Stimulated activated CD8-positive, alpha-beta memory T cell treated with anti-CD3 and anti-CD28 coated beads, Interleukin-12 subunit alpha, Interleukin-12 subunit beta, amount 100 ng/mL, for 4 hours (primary cell): ENCODE measurements at places on chromosomes 1 and 21.

- no peak for DNase-seq
Measured at GRCh38 chr1:46300673-46301405, 2.6 kb downstream of the LRRC41 start.

GRCh38 chr21:29896884-29897283, 42.9 kb downstream of the GRIK1 start:
- DNase-seq: no peak

GRCh38 chr1:228445843-228446650, 29.4 kb upstream of the TRIM17 start:
- no peak for DNase-seq

DNA sequence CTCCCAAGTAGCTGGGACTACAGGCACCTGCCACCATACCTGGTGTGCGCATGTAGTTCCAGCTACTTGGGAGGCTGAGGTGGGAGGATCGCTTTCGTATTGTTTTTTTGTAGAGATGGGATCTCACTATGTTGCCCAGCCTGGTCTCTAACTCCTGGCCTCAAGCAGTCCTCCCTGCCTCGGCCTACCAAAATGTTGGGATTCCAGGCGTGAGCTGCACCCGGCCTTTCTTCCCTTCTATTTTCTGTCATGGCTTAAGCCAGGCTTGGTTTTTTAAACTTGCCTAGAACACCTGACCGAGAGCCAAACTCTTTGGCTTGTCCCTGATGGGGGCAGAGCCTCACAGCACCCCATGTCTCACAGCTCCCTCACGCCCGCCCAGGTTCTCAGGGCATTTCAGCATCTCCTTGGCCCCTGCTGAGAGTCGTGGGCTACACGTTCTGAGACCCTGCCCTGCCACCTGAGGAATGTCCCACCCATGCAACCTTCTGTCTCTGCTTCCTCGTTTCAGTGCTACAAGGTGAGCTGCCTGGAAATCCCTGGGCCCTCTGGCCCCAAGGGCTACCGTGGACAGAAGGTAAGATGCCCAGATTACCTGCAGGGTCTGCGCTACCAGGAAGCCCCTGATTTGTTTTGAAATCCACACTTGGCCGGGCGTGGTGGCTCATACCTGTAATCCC, 15.7 kb downstream of the COL6A2 start:
- DNase-seq: no peak

- DNase-seq: no peak
Measured at GRCh38 chr1:98702976-98703375, 41.5 kb downstream of the SNX7 start.

DNA sequence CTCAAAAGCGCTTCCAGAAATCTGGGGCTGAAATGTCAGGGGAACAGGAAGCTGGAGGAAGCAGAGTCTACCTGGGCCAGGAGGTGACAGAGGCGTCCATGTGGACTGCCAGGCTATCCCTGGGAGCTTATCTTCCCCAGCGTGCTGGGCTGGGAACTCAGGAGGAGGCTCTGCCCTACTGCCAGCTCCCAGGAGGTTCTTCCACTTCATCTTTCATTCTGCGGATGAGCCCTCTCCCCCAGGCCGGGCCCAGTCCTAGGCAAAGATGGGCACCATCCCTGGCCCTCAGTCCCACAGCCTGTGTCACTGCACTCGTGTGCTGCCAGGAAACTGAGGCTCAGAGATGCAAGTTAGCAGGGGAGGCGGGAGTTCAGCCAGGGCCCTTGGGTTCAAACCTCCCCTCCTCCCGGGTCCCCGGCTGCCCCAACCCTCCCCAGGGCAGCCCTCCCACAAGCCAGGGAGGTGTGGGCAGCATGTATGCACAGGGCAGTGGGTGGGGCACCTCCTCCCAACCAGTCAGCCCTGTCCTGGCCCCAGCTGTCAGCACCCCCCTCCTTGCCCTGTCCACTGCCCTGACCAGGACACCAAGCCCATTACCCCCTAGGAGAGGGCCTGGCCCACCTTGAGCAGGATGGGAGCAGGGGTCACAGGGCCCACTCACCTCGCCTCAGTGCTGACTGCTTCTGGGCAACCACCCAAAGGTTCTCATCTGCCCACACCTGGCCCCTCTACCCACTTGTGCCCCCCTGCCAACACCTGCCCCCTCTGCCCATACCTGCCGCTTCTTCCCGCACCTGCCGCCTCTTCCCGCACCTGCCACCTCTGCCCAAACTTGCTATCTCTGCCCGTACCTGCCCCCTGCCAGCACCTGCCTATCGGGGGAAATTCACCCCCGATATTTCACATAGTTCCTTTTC, 226.0 kb downstream of the NPHP4 start:
- no peak for DNase-seq

DNA sequence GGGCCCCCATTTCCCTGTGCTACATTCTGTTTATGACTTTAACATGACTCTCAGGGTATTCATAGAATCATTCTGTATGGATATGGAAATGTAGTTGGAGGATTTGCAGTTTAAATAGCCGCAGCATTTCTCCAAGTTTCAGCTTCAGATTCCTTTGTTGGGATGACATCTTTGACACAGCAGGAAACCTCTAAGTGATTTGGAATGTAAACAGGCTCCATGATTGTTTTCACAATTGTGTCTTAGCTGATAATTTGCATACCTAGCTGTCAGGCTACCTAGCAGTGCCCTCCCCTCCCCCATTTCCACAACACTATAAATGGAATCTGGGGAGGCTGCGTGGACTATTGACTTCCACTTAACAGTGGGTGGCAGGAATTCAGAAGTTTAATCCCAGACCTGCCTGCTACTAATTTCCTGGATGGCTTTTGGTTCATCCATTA, 290.2 kb downstream of the HLX start:
- DNase-seq: no peak

DNA sequence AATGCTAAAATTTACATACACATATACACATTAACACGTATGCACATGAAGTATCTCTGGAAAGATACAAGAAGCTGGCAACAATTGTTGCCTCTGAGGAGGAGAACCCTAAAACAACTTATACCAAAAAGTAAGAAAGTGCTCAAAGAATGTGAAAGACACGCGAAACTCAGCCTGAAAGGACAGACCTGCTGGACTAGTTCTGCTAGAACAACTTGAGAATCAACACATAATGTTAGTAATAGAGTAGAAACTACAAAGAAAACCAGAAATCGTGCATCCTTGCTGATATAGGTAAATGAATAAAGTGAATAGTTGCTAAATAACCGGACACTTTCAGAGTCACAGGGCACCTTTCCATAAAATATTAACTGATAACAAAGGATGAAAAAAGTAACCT, 242.5 kb downstream of the RERE start:
- DNase-seq: no peak

DNA sequence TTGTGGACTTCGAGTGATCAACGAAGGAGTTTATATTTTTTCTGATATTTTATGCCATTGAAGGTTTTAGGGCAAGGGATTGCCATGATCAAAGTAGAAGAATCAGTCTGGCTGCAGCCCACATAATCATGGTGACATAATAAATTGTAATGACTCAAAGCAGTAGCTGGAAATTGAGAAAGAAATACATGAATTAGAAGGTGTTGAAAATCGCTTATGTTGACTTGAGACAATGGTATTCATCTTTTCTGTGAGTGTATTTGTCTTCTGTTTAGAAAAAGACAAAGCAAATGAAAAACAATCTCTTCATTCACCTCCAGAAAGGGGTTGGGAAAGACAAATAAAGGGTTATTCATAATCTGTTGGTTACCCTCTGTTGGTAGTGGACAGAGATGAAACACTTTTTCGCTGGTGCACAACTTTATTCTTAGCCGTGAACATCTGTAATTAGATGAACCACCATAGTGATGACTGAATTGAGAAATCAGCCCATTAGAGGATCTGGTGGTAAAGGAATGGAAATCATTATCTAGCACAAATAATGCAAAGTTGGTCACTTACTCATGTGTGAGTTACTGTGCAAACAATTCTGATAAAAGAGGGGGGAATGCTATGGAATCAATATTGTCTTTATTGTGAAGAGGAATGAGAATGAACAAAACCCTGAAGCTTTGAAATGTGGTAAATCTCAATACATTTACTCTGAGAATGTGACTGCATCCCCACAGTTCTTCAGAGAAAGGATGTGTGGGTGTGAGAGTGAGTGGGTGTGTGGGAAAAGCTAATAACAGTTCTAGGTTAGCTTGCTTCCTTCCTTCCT, 121.8 kb downstream of the NTNG1 start:
- DNase-seq: no peak

GRCh38 chr1:117670976-117671780, 65.3 kb downstream of the TENT5C start:
- DNase-seq: no peak

GRCh38 chr1:19495799-19496526, 10.6 kb upstream of the CAPZB start:
- DNase-seq: no peak

DNA sequence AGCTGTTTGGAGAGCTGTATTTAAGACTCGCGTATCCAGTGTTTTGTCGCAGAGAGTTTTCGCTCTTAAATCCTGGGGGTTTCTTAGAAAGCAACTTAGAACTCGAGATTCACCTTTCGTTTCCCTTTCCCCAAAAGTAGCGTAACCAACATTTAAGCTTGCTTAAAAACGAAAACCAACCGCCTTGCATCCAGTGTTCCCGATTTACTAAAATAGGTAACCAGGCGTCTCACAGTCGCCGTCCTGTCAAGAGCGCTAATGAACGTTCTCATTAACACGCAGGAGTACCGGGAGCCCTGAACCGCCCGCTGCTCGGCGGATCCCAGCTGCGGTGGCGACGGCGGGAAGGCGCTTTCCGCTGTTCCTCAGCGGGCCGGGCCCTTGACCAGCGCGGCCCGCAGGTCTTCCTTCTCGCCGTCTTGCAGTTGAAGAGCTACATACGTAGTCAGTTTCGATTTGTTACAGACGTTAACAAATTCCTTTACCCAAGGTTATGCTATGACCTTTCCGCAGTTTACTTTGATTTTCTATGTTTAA, 1.9 kb downstream of the OLIG1 start:
- DNase-seq: no peak

GRCh38 chr21:43829575-43830119, 35.4 kb upstream of the AGPAT3 start:
- no peak for DNase-seq

DNA sequence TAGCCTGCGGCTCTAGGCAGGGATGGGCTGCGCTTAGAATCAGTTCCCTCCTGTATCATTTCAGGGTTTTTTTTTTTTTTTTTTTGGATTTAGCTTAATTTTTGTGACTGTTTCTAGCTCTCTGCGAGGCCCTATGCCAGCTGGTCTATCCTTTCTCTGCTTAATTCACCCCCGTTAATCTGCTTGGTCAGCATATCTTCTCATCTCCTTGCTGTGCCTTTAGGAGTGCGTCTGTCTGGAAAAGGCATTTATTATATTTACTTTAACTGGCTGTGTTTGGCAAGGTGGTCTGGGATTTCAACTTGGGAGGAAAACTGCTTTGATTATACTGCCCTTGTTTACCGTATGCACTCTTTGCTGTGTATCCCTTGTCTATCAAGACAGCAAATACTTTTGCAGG, 184.8 kb upstream of the KIAA0040 start:
- DNase-seq: no peak

DNA sequence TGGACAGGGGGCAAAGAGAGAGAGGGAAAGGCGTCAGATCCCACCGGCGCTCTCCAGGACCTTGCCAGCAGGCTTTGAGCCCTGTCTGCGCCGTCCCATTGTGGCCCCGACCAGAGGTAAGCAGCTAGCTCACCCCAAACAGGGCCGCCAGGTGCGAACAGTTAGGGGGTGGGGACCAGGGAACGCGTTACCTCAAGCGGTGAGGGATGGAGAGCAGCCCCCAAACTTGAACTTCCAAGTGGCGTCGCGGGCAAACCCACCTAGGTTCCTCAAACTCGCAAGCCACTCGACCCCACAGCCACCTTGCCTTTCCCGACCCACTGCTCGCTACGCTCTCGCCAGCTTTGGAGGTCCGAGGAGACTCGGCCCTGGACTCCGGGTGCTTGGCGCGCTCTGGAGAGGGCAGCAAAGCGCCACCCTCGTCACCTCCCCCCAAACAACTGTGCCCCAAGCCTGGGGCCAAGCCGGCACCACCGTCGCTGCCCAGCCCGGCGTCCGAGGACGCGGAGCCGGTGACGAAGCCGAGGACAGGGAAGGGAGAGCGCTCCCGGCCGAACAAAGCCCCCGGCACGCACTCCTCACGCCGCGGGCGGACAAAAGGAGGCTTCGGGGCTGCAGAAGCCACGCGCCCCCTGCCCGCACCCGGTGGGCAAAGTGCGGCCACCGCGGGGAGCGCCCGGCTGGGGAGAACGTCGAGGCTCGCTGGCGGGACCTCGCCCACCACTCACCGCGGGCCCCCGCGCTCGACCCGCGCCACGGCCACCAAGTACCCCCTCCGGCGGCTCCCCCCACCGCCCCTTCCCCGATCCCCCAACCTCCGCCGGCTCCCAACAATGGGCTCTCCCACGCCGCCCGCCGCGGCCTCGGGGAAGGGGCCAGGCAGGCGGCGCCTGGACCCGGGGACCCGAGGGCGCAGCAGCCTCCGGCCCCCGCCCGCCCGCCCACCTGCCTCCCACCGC, 976 bp downstream of the SSBP3 start:
- DNase-seq: no peak

GRCh38 chr1:200336101-200336845, 73.6 kb downstream of the ZNF281 start:
- no peak for DNase-seq

DNA sequence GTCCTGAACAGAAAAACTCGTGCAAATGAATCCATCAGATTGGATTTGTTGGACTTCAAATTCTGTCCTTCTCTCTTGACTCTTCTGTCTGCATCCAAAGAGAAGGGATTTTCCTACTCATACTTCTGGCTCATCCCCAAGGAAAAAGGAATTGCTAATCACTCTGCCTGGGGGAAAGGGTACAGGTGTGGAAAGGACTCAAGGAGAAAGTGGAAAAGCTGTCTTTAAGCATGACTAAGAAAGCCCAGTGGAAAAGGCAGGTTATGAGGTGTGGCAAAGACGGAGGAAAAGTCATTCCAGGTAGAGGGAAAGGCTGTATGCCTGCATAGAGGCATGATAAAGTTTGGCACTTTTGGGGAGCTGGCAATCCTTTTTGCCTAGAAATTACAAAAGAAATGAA, 43.4 kb downstream of the PTGS2 start:
- DNase-seq: no peak

- no peak for DNase-seq
Measured at GRCh38 chr21:15400905-15401304, 328.9 kb upstream of the USP25 start.

- DNase-seq: no peak
Measured at GRCh38 chr1:12477936-12478611, 139.9 kb downstream of the DHRS3 start.

DNA sequence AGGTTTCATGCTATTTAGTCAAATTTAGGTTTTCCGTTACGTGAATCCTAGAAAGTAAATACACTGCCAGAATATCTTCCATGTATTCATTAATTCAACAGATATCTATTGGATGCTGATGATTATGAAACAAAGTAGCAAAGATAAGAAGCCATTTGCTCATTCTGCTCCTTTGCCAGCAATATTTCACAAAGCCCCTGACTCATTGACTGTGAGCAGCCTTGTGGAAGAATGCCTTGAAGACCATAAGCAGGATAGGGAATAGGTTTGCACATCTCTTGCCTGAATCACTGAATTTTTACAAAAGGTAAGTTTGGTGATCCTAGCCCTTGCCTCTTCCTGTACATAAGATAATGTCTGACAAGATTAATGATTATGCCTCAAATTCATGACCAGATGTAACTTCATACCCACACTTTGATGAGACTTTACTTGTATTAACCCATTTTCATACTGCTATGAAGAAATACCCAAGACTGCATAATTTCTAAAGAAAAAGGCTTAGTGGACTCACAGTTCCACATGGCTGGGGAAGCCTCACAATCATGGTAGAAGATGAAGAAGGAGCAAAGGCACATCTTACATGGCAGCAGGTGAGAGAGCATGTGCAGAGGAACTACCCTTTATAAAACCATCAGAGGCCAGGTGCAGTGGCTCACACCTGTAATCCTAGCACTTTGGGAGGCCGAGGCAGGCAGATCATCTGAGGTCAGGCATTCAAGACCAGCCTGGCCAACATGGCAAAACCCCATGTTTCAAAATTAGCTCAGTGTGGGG, 1.6 kb upstream of the PIGK start:
- no peak for DNase-seq
